ENCODE measurements at places on chromosomes 7 and 10. TPM values are rescaled to one million over a fixed set of nuclear protein-coding genes. Genes with fewer than 3 reads are reported as not detected.

Gene ACTL6B
- not detected for total RNA-seq

Gene DDIT4
- total RNA-seq = 159 TPM

Gene FMC1
- total RNA-seq = 8.0 TPM

Gene CCDC146
- total RNA-seq = 10.8 TPM

GRCh38 chr7:154427533-154427932 lies 375.3 kb downstream of the DPP6 start:
- H3K27ac ChIP-seq = no peak overlapping the region
- no peaks in the 10 kb centered on the region for H3K4me1 ChIP-seq
- no peaks in the 10 kb centered on the region for H3K36me3 ChIP-seq
- no peak for DNase-seq
- H3K27me3 ChIP-seq = no peaks in the 10 kb centered on the region
- H3K4me3 ChIP-seq = no peak overlapping the region

DNA sequence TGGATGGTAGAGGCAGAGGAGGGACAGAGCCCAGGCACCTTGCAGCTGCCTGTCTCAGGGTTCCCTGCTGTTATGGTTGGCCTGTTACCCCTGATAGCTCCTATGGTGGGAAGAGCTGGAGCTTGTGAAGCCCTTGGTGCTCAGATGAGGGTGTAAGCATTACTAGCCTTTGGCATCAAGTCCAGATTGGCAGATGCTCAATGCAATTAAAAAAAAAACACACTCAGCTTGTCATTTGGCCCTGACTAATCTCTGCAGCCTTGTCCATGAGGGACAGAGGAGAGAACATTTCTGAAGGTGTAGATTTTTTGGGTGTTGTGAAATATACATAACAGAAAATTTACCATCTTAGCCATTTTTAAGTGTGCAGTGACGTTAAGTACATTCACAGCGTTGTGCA lies 86.3 kb downstream of the PLPP4 start:
- no peaks in the 10 kb centered on the region for H3K36me3 ChIP-seq
- H3K27me3 ChIP-seq = no peaks in the 10 kb centered on the region
- H3K4me1 ChIP-seq = no peaks in the 10 kb centered on the region
- no peak overlapping the region for H3K4me3 ChIP-seq
- no peak overlapping the region for H3K27ac ChIP-seq
- DNase-seq = no peak

DNA sequence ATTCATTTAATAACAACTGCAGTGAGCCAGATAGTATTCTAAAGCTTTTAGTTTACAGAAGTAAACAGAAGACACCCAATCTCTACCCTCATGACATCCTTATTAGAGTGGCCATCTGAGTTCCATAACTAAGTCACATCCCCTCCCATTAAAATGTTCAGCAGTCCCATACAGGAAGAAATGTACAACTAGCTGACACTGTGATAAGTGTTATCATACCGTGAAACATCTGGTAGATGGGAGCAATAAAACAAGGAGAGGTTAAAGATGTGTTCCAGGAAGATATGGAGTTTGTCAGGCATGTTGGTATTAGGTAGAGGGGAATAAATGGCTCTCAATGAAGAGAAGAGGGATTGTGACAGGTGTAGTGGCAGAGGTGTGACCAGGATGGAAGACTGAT lies 60.5 kb upstream of the CAV2 start:
- H3K27me3 ChIP-seq = no peaks in the 10 kb centered on the region
- no peaks in the 10 kb centered on the region for H3K4me1 ChIP-seq
- no peak overlapping the region for H3K4me3 ChIP-seq

GRCh38 chr10:113618338-113618737 lies 45.5 kb downstream of the NRAP start:
- no peak for DNase-seq
- no peak overlapping the region for H3K27ac ChIP-seq
- no peaks in the 10 kb centered on the region for H3K36me3 ChIP-seq

GRCh38 chr10:124220547-124220946 lies 127.1 kb upstream of the CHST15 start:
- peaks cover 10% of the 10 kb centered on the region for H3K4me1 ChIP-seq
- peaks cover 7% of the 10 kb centered on the region for H3K27me3 ChIP-seq
- H3K4me3 ChIP-seq = no peak overlapping the region
- no peak overlapping the region for H3K27ac ChIP-seq
- no peak for DNase-seq
- H3K36me3 ChIP-seq = no peaks in the 10 kb centered on the region

- no peak for DNase-seq
- H3K27ac ChIP-seq = no peak overlapping the region
- H3K36me3 ChIP-seq = no peaks in the 10 kb centered on the region
Measured at GRCh38 chr7:2494191-2495130, 18.3 kb upstream of the GRIFIN start.

- no peaks in the 10 kb centered on the region for H3K36me3 ChIP-seq
- no peak overlapping the region for H3K27ac ChIP-seq
- peaks cover 9% of the 10 kb centered on the region for H3K27me3 ChIP-seq
- H3K4me1 ChIP-seq = no peaks in the 10 kb centered on the region
- no peak overlapping the region for H3K4me3 ChIP-seq
Measured at GRCh38 chr7:85052894-85053293, 134.0 kb downstream of the SEMA3D start.

- H3K27me3 ChIP-seq = peaks cover 28% of the 10 kb centered on the region
- H3K4me1 ChIP-seq = peaks cover 19% of the 10 kb centered on the region
- no peak overlapping the region for H3K4me3 ChIP-seq
Measured at GRCh38 chr10:43350156-43350555, 21.3 kb upstream of the FXYD4 start.

DNA sequence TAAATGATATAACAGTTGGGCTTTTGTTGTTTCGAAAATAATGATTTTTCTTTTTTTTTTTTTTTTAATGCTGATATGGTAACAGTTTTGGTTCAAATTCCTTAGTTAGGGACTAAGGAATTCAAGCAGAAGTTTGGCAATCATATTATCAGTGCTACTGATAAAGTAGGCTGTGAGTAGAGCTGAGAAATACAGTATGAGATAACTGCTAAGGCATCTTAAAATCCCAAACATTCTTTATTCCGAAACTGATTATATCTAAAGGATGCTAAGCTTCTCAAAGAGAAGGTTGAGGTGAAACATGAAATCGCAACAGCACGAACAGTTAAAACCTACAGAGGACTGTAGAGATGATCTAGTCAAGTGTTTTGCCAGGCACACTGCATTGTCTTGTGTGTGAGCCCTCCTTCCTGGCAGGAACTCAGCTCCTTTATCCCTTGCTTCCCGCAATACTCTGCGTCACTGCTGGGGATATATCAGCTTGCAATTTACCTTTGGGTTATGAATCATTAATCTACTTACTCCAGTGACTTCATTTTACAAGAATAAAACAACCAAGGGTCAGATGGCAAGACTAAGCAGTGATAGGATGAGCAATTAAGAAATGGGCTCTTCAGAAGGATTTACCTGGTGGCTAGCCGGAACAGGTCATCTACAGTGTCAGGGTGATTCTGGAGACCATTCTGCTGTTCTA lies 36.7 kb downstream of the IRF5 start:
- H3K27me3 ChIP-seq = no peaks in the 10 kb centered on the region
- H3K4me3 ChIP-seq = no peak overlapping the region
- DNase-seq = no peak
- no peak overlapping the region for H3K27ac ChIP-seq

GRCh38 chr10:123102673-123103072 lies 33.1 kb upstream of the HMX3 start:
- peaks cover 5% of the 10 kb centered on the region for H3K27me3 ChIP-seq
- H3K4me1 ChIP-seq = no peaks in the 10 kb centered on the region
- no peak overlapping the region for H3K4me3 ChIP-seq
- H3K36me3 ChIP-seq = no peaks in the 10 kb centered on the region
- no peak overlapping the region for H3K27ac ChIP-seq
- no peak for DNase-seq

DNA sequence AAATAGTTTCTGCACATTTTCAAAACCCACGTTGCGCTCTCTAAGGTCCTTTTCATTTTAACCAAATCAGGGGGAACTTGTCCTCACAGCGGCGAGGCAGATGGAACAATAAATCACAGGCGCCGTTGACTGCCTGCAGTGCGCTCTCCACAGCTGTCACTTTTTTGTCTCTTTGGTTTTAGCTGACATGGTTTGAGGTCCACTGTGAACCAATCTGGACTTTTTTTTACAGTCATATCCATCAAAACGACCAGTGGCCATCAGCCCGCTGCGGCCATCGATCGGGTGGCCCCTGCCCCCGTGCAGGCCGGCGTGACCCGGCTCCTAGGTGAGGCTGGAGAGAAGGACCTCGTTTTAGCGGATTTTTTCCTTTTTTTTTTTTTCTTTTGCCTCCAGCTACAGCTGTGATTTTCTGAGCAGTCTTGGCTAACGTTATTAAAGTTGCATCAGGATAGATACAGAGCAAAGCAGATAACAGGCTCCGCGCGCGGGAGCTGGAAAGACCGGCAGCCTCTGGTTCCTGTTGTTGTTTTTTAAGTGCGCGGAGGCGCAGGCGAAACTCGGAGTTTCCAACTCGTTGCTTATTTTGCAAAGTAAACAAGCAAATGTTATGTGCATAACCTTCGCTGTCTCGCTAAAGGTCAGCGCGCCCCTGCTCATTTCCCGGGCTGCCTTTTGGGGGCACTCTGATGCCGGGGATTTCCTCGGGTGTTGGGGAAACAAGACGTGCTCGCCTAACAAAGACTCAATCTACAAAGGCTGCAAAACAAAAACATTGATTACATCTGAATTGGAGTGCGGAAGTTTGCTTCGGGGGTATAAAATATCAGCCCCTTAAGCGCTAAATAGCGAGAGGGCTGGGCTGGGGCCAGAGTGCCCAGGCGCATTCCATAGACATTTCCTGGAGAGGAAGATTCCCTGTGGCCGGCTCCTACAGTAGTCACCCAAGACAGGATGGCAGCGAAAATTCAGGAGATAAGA lies 414.8 kb upstream of the MKI67 start:
- DNase-seq = no peak
- no peak overlapping the region for H3K27ac ChIP-seq
- H3K4me1 ChIP-seq = no peaks in the 10 kb centered on the region
- no peaks in the 10 kb centered on the region for H3K36me3 ChIP-seq

DNA sequence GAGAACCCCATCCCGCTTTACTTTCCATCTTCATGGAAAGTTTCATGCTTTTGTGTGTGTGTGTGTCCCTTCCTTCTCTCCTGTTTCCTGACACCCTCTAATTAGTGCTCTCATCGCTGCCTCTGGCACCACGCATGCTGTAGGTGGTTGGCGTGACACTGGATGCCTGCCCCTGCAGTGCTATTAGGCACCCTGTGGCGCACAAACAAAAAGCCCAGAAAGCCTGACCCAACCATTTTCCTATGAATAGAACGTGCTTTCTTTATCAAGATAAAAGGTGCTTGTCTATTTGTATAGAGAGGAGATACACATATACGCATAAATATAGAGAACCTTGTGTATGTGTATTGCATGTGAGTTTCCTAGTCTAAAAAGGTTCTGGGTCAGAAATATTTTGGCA lies 120.8 kb upstream of the CDCA7L start:
- H3K4me1 ChIP-seq = no peaks in the 10 kb centered on the region
- no peaks in the 10 kb centered on the region for H3K36me3 ChIP-seq
- DNase-seq = no peak

DNA sequence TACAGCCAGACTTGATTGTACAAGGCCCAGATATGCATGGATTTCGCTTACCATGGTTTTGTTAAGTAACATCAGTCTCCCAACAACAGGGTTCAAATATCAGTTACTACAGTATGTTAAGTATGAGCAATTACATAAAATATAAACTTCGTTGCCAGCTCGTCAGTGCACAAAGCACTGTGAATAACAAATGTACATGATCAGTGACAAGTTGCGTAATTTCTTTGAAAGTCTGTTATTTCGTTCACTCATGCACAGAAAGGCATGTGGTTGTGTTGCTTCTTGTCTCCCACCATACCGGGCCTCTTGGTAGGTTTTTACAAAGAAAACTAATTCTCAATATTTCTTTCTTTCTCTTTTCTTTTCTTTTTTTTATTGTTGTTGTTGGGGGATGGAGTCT lies 12.5 kb upstream of the ZNF487 start:
- DNase-seq = no peak
- no peak overlapping the region for H3K4me3 ChIP-seq
- peak overlapping the region; percentile 23 for H3K27ac ChIP-seq
- no peaks in the 10 kb centered on the region for H3K27me3 ChIP-seq
- peaks cover 1% of the 10 kb centered on the region for H3K36me3 ChIP-seq
- peaks cover 28% of the 10 kb centered on the region for H3K4me1 ChIP-seq

DNA sequence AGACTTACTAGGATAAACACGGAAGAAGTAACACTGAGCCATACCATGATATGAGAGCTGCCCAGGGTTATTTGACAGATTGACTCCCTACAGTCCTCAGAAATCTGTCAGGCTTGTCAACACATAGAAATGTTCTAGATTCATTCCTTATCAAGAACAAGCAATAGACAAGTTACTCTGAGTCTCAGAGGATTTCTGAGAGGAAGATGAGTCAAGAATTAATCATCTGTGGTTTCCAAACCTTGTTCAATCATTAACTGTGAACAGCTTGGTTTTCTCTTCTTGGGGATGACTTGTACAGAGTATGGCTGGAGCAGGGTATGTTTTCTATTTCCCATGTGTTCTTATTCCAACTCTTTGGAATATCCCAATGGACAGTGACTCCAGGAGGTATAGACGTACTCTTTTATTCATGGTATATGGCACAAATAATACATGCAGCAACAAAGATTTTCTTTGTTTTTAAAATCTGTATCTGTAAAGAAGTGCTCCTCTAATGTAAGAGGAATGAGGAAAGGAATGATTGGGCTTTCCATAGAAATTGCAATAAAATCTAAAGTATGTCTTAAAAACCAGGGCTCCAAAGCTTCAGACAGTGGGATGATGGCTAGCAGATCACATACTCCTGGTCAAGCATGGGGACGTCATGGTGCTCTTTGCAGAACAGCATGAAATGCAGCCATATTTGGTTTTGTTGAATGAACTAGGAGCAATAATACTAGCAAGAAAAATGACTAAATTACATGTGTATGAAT lies 11.9 kb upstream of the SFR1 start:
- peaks cover 9% of the 10 kb centered on the region for H3K4me1 ChIP-seq
- H3K27me3 ChIP-seq = peaks cover 13% of the 10 kb centered on the region
- DNase-seq = no peak
- H3K36me3 ChIP-seq = no peaks in the 10 kb centered on the region

DNA sequence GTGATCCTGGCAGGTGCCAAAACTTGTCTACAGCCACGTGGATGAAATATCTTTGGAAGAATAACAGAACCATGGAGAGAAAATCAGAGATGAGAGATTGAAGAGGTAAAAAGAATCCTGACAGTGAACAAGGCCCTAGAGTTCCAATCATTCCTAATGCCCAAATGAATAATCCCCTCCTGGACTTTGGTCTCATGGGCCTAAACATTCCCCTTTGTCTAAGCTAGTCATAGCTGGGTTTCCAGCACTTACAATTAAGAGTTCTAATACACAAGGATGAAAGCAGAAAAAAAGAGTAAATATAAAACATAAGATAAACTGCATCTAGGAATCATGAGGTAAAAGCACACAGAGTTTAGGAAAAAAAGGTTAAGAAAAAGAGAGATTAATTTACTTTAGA lies 40.2 kb downstream of the ARHGAP12 start:
- peaks cover 15% of the 10 kb centered on the region for H3K36me3 ChIP-seq
- H3K4me1 ChIP-seq = peaks cover 1% of the 10 kb centered on the region
- no peaks in the 10 kb centered on the region for H3K27me3 ChIP-seq
- no peak overlapping the region for H3K4me3 ChIP-seq
- no peak overlapping the region for H3K27ac ChIP-seq

- DNase-seq = no peak
- no peak overlapping the region for H3K27ac ChIP-seq
- no peaks in the 10 kb centered on the region for H3K27me3 ChIP-seq
- H3K36me3 ChIP-seq = no peaks in the 10 kb centered on the region
- no peak overlapping the region for H3K4me3 ChIP-seq
Measured at GRCh38 chr10:12474727-12475412, 125.5 kb downstream of the CAMK1D start.

- H3K27me3 ChIP-seq = peaks cover 11% of the 10 kb centered on the region
- no peaks in the 10 kb centered on the region for H3K36me3 ChIP-seq
- no peak overlapping the region for H3K27ac ChIP-seq
- DNase-seq = no peak
- H3K4me3 ChIP-seq = no peak overlapping the region
Measured at GRCh38 chr10:112336556-112337201, 37.2 kb upstream of the ACSL5 start.

All from activated naive CD8-positive, alpha-beta T cell treated with anti-CD3 and anti-CD28 coated beads, Interleukin-2, amount 10 ng/mL, durations not matched to agents 7 days and 5 days (primary cell).